Epithelial cell of proximal tubule (primary cell): ENCODE measurements at places on chromosomes 12 and 14.
A peak's percentile ranks its signal among the peaks of the same experiment; 100 is the strongest.

GRCh38 chr12:57046947-57047890 is 2.7 kb downstream of the MYO1A start:
- no peak for DNase-seq

- DNase-seq = no peak
These were observed 3.6 kb downstream of the ADGRD1 start for GRCh38 chr12:130957304-130957621.

GRCh38 chr14:101466456-101467180 is 94.7 kb upstream of the DIO3 start:
- no peak for DNase-seq

- DNase-seq = no peak
These were observed 19.7 kb upstream of the LRTM2 start for GRCh38 chr12:1800401-1801302.

- DNase-seq = no peak
These were observed 309.7 kb downstream of the TMEM132D start for GRCh38 chr12:129594098-129594497.

DNA sequence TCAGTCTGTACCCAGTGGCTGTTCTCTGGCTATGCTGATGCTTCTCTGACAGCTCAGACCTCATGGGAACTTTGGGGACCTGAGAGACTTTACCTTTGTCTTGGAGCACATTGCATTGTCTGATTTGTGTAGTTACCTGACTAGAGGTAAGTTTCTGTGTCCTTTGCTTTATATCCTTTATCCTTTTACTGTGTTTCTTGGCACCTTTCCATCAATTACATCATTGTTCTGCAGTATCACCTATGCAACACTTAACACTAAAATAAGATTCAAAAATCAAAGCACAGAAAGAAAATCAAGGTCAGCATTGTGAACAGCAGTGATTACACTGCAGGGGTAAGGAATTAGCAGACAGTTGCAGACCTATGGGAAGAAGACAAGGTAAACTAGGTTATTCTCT is 43.8 kb downstream of the SLC35F4 start:
- no peak for DNase-seq

DNA sequence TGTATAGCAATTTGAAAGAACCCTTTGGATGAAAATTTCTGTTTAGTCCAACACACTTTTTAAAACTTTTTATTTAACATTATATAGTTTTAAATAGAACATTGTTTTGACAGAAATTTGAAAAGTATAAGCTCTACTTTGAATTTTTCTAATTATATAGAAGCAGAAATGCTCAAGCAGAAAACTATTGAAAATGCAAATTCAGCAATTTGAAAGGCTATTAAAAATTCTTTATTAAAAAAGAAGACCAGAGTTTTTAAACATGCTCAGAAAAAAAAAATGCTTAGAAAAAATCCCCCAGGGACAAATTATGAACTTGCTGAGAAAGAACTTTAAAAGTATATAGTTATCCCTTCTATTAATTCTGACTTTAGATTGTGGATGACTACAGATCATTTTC is 21.1 kb upstream of the FSCB start:
- DNase-seq = no peak

DNA sequence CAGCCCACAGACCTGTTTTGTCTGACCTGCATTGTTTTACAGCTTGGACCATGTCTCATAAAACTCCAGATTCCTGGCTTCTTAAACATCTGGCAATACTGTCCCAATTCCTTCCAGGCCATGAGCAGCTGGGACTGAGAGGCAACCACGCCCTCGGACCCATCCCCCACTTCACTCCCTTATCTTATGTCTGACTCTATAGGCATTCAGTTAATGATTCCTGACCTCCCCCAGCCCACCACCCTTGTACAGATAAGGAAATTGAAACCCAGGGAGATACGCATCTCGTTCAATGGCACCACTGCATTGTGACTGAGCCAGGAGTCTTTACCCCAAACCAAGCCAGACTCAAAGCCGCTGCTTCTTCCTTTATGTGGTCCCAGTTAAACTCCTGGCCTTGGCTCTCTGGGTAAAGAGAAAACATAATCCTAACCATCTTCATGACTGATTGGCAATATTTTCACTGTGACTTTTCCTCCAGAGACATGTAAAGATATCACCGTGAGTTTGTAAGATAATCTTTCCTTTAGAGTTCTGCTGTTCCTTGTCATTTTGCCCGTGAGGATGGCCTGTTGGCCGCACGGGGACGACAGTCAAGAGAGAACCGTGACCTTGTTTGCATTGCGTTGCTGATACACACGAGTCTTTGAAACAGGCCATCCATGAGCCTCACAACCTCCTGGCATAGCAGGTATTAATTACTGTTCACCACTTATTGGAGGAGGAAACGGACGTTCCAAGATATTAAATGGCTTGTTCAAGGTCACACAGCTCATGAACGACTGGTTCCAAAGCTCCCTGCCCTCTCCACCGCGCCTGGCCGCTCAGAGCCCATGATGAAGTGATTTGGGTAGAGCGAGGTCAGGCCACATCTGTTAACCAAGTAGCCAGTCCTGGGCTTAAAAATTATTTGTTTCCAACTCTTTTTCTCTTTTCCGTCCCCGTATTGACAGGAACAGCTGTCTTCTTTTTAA is 39.4 kb downstream of the MAP1LC3B2 start:
- no peak for DNase-seq

GRCh38 chr12:14845350-14845750 is 2.0 kb upstream of the ART4 start:
- no peak for DNase-seq

- DNase-seq = no peak
These were observed 5.3 kb downstream of the NAV3 start for GRCh38 chr12:77835969-77836368.

DNA sequence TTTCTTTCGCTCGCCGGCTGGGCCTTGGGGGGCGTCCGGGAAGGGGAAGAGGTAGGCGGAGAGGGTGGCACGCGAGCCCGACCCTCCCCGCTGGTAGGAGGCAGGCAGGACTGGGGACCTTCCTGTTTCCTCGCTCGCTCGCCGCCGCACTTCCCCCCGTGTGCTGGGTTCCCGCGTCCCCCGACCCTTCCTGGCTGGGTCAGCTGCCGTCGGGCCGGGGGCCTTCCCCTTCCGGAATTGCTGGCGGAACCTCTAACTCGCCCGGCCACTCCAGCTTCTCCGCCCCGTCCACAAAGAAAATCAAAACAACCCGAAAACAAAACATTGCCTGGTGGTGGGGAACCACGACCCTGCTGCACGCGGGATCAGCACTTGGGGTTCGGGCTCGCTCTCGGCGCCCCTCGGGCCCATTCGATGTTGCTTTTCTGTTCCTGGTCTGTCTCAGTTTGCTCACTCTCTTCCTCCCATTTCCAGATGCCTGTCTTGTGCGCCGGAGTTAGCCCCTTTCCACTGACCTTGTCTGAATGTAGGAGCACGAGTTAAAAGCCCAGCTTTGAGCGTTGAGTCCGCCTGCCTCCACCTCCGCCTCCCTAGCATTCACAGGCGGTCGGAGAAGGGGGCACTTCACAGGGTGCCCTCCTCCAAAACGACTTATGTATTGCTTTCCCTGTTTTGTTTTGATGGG is 581 bp downstream of the PAPOLA start:
- DNase-seq = no peak

DNA sequence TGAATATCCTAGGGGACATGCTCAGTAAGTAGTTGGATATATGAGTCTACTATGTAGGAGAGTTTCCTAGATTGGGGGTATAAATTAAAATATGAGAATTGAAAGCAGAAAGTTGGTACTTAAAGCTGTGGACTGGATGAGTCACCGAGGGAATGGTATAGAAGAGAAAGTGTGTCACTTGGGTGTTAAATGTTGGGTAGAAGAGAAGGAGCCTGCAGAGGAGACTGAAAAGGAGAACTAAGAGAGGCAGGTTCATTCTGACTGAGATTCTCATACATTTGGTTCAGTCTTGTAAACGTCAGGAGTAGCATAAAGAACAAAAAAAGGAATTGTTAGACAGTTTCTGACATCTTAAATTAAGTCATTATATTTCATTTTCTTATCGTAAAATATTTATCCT is 19.9 kb downstream of the LRRC9 start:
- no peak for DNase-seq

DNA sequence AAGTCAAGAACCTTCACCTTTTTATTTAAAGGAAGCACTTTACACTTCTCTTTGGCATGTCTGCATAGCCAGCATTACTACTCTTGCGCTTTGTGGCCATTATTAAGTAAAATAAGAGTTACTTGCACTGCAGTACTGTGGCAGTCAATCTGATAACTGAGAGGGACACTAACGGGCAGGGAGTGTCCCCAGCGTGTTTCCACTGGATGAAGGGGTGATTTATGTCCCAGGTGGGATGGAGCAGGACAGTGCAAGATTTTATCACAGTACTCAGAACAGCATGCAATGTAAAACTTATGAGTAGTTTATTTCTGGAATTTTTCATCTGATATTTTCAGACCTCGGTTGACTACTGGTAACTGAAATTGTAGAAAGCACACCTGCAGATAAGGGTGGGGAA is 8.1 kb upstream of the M6PR start:
- DNase-seq = no peak

GRCh38 chr12:110690127-110690430 is 1.2 kb upstream of the HVCN1 start:
- no peak for DNase-seq

GRCh38 chr14:85475113-85475512 is 54.8 kb upstream of the FLRT2 start:
- no peak for DNase-seq

DNA sequence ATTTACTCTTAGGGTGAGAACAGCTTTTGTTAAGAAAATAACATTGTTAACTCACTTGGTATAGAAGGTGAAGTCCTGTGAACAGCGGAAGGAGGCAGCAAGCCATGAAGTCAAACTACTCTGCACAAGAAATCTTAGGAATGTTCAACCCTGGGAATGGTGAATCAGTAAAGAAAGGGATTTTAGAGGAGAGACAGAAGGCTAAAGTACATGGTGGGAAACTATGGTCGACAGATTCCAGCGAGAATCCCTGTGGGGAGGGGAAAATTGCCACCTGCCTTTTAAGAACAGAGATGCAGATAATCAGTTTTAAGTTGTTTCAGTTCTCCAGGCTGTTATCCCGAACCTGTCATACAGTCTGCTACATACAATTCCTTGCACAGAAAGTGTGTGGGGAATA is 63.2 kb upstream of the PTPRR start:
- peak; percentile 46 for DNase-seq
